ENCODE measurements at places on chromosomes 16 and 17.

- DNase-seq: no peak
Observed at GRCh38 chr17:1676401-1676800, 8.3 kb downstream of the PRPF8 start.

DNA sequence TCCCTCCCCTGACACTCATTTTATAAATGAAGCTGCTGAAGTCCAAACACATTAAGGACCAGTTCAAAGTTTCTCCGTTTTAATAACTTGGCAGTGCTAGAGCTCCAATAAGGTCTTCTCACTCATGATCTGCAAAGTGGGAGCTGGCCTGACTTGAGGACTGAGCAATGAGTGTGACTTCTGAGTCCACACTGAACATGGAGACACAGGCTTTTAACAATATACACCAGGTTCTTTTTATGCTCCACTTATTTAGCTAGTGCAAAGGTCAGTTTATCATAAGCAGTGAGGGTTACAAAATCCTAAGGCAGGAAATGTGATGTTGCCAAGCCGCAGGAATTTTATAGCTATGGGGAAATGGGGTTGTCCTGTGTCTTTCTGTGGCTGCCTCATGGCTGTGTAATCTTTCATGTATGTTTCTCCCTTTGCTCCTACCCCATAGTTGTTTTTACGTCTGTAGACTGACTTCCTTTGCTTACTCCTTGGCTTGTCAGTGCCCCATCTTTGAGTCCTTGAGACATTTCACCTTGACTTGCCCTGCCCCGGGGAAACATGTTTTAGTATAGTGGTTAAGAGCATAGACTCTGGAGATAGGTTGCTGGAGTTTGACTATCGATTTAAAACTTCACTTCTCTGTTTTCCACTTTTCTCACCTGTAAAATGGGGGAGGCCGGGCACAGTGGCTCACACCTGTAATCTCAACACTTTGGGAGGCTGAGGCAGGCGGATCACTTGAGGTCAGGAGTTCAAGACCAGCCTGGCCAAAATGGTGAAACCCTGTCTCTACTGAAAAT lies 12.2 kb upstream of the MMD start:
- DNase-seq: no peak

DNA sequence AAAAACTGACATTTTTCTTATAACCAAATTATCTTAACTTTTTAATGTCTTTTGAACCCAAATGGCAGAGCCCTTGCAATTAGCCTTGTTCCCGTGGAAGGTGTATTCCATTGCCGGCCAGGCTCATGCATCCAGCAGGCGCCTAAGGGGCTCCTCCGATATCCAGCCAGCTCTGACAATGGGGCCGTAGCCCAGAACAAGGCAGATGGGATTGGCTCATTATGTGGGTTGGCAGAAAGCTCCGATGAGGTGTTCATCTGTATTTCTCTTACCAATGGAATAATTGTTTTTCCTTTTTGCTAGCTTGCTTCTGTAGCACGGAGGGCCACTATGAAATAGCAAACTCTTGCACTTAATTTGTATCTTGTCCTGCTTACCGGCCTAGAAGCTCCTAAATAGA lies 208.2 kb upstream of the CHMP6 start:
- DNase-seq: no peak

DNA sequence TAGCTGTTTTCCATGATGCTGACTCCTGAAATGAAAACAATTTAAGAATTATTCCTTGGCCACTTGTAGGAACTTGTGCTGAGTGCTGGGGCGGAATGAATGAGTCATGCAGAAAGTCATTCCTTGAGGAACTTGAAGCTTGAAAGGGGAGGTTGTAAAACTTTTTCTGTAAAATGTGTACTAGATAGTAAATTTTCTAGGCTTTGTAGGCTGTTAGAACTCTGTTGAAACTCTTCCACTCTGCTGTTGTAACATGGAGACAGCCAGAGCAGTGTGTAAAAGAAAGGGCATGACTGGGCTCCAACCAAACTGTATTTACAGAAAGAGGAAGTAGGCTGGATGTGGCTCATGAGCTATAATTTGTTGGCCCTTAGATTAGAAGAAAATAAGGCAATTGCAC lies 46.1 kb downstream of the ABCA8 start:
- DNase-seq: no peak

DNA sequence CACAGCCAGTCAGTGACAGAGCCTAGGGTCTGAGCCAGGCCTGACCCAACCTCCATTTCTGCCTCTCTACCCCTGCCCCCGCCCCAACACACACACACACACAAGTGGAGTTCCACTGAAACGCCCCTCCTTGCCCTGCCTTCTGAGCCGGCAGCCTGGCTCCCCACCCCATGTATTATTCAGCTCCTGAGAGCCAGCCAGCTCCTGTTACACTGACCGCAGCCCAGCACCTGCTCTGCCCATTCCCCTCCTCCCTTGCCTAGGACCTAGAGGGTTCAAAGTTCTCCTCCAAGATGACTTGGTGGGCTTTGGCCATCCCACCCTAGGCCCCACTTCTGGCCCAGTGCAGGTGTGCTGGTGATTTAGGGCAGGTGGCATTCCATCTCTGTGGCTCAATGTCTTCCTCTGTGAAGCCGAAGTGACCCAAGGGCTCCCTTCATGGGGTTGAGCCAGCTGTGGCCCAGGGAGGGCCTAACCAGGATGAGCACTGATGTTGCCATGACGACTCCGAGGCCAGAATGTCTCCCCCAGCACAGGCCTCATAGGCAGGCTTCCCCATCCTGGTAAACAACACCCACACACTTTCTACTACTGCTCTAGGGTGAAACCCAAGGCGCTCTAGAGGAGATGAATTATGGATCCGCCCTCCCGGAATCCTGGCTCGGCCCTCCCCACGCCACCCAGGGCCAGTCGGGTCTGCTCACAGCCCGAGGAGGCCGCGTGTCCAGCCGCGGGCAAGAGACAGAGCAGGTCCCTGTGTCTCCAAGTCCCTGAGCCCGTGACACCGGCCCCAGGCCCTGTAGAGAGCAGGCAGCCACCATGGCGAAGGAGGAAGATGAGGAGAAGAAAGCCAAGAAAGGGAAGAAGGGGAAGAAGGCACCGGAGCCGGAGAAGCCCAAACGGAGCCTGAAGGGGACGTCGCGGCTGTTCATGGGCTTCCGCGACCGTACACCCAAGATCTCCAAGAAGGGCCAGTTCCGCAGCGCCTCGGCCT lies 9.7 kb downstream of the MYO15A start:
- no peak for DNase-seq

DNA sequence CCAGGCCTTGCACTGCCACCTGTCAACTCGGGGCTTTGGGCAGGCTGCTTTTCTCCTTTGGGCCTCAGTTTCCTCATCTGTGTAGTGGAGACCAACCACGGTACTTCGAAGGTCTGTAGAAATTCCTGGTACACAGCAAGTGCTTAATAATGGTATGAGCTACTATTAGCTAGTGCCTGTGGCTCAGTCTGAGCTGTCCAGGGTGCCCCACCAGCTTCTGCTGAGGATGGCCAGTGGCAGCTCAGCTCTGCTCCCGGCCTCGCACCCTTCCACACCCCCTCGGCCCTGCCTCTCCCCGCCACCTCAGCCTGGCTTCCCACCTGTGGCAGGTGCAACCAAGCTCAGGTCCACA lies 26.2 kb upstream of the PLCG2 start:
- no peak for DNase-seq
